Daoy (cell line): ENCODE measurements at places on chromosomes 11 and 22. TPM values are rescaled to one million over a fixed set of nuclear protein-coding genes. Genes with fewer than 3 reads are reported as not detected.

Gene POLD3
- total RNA-seq = 14.3 and 22.9 TPM in 2 replicates

Gene SUSD2
- total RNA-seq = 0.29 TPM in 1 of 2 replicates, not detected in the other

DNA sequence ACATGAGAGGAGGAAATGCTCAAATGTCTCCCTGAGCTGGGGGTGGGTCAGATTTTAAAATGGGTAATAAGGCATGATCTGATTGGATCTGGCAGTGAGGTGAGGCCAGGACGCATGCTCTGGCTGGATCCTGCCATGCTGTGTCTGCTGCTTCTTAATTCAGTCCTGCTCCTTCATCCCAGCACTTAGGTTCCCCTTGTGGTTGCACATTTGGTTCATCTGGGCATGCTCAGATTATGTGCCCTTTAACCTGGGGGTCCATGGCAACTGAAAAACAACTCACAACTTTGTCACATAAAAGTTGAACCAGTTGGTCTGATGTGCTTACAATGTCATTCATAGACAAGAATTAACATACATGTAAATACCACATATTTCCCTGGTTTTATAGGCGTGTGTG, 67.9 kb downstream of the PIWIL4 start:
- no peak for DNase-seq

Gene HTR3A
- total RNA-seq = not detected in 2 replicates

DNA sequence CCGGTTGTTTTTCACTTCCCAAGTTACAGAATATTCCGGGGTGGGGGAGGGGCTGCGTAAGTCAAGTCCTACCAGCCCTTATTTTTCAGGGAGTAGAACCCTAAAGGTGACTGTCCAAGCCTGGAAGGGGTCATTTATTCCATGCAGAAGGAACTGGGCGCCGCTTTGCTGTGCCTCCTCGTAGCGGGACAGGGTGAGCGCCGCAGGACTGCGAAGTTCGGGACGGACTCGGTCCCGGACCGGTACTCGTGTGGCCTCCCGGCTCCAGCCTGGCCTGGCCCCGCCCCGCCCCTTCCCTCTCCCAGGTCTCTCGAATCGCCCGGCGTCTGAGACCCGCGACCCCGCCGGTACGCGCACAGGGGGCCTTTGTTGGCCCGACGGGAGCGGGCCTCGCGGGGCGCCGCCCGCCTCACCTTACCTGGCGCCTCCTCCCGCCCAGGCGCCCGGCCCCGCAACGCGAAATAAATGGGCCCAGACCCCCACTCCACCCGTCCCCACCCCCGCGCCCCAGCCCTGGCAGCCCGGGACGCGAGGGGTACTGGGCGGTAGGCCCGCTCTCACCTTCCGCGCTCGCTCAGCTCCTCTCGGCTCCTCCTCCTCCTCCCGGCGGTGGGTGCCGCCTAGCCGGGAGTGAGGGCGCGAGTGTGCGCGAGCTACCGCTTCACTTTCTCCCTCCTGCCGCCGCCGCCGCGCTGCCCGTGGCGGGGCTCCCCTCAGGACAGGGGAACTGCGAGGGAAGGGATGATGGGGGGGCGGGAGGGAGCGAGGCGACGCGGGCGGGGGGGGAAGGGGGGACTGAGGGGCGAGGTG, 698 bp downstream of the PAK1 start:
- peak; percentile 63 for DNase-seq

Gene BACE1
- total RNA-seq = 9.3 and 14.8 TPM in 2 replicates
